ENCODE measurements at places on chromosomes 4 and X. TPM values are rescaled to one million over a fixed set of nuclear protein-coding genes. Genes with fewer than 3 reads are reported as not detected.

DNA sequence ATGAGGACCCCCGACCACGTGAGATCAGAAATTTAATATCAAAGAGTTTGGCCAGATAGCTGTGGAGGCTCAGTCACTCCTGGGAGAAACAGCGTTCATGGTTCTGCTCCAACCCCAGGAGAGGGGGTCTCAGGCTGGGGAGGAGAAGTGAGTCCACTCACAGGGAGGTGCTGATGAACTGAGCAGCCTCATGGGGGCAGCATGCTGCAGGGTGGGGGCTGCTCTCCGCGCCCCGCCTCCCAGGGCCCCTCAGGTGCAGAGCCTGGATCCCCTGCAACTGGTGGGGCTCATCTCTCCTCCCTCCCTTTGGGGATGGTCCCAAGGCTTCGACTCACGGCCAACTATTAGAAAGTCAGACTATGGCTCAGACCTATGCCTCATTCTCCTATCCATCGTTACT is 26.6 kb upstream of the C4orf50 start:
- DNase-seq: no peak

GRCh38 chr4:149702414-149703293 is 113.0 kb downstream of the IQCM start:
- DNase-seq: no peak

PTTG2 gene
- total RNA-seq: not detected

- no peak for DNase-seq
Observed at GRCh38 chr4:114698231-114698630, 99.6 kb downstream of the UGT8 start.

- no peak for DNase-seq
Observed at GRCh38 chr4:89308161-89308500, 531 bp upstream of the GPRIN3 start.

DNA sequence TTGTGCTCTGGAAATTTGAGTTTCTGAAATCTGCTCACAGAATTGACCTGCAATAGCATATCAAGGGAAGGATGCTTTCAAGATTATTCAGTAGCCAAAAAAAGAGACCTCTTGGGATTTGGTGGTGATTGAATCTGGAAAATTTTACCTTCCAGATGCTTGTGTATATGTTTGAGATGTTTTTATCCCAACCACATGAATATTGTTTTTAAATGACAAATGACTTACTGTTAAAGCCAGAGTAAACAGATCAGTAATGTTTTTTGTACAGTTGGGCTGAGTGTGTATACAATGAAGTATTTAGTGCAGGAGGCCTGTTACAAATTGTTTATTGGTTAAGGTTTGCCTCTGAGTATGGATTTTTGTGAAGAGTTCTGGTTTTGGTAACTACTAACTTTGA is 126.5 kb downstream of the CBR4 start:
- DNase-seq: no peak

METTL14 gene
- total RNA-seq: 36.9 TPM

GRCh38 chr4:183407635-183408464 is 36.6 kb upstream of the CDKN2AIP start:
- no peak for DNase-seq

GRCh38 chr4:1516261-1516660 is 110.0 kb upstream of the NKX1-1 start:
- no peak for DNase-seq

DNA sequence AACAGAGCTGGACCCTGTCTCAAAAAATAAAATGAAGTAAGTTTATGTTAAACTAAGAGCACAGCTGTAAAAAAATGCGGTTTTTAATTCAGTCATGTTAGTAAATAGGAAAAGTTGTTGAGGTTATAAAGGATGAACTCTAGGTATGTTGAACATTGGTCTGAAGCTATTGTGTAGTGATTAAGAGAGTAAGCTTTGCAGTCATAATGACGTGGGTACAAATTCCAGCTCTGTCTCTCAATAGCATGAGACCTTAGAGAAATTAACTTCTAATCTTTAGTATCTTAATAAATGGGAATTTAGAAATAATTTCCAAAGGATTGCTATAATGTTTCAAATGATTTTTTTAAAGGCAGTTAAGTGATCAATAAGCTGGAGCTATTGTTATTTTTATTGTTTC is 2.9 kb upstream of the YTHDC1 start:
- DNase-seq: no peak

DNA sequence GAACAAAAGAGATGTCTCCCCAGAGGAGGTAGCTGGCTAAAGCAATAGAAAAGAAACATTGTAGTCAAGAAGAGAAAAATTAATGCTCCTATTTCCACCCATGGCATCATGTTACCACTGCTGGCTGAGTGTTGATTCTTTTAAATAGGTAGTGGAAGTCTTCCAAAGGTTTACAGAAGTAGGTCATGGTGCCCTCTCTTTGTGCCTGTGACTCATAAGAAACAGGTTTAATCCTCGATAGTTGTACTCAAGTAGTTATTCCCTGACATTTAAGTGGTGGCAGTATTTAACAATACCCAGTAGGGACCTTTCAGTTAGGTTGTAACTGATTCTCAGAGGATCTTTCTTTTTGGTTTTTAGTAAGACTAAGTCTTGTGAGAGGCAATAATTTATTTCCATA is 247.8 kb downstream of the TEX13A start:
- DNase-seq: no peak

FRMD7 gene
- total RNA-seq: not detected

GRCh38 chr4:152510349-152511147 is 25.3 kb downstream of the FBXW7 start:
- DNase-seq: no peak

DNA sequence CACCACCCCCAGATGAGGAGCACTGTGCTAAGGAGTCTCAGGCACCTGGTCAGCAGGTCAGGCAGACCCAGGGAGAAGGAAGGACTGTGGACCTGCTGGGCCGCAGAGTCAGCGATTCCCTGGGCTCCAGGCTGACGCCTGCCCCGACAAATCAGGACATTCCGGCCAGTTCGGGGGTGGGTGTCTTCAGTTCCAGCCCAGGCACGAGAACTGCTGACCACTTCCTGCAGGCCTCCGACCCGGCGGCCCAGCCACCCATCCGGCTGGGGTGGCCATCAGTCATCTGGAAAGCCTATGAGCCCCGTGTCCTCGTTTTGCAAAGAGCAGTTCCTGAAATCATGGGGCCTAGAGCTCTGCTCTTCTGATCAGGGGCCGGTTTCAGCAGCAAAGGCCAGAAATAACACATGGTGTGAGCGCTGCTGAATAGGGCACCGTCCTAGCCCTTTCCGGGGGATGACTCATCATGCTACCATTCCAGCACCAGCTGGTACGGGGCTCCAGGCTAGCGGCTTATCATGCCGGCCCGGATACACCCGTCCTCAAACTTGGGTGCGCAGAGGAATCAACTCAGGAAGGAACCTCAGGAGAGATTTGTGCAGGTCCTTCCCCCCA is 7.8 kb upstream of the SH3TC1 start:
- DNase-seq: no peak

ARX gene
- not detected for total RNA-seq

- DNase-seq: peak; percentile 32
Observed at GRCh38 chr4:3384771-3385710, 56.7 kb upstream of the HGFAC start.

DNA sequence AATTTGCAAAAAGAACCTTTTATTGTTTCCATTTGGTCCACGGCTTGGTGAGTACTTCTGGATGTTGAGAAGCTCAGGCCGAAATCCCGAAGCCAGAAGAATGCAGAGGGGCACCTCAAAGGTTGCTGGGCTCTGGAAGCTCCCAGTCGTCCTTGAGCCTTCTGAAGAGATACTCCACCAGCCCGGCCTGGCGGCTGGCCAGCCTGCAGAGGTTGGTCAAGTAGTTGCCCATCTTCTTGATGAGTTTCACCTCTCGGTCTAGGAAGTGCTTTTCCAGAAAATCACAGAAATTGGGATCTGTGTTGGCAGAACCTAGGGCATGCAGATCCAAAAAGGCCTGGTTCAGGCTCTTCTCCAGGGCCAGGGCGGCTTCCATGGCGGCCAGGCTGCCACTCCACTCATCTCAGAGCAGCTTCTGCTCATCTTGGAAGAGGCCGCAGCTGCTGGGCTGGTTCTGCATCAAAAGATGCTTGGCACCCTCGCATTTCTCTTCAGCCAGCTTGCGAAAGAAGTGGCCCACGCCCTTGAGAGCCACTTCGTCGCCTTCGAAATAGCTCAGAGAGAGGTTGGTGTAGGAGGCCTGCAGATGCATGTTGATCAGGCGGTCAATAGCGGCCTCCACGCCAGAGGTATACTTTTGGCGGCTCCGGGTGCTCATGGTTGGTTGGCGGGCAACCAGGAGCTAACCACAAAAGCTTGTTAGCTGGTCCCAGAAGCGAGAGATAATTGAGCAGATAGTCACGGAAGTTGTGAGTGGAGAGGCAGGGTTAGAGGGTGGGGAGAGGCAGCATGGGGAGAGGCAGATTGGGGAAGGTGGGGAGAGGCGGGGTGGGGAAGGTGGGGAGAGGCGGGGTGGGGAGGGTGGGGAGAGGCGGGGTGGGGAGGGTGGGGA is 76.5 kb upstream of the TSPAN7 start:
- no peak for DNase-seq

DNA sequence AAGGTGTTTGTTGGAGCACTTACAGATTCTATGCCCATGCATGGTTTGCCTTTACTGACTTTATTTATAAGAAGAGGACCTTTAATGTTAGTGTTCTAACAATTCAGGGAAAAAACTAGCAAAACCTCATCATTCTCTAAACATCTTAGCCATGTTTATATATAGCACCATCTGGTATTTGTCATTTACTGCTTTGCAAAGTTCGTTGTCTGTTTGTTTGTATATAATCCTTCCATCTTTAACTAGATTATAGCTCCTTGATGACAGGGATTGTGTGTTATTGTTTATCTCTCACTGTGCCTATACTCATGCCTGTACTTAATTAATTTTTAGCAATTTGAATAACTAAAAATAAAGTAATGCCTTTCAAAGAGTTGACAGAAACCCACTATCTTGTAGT is 170.6 kb upstream of the PACRGL start:
- no peak for DNase-seq

DNA sequence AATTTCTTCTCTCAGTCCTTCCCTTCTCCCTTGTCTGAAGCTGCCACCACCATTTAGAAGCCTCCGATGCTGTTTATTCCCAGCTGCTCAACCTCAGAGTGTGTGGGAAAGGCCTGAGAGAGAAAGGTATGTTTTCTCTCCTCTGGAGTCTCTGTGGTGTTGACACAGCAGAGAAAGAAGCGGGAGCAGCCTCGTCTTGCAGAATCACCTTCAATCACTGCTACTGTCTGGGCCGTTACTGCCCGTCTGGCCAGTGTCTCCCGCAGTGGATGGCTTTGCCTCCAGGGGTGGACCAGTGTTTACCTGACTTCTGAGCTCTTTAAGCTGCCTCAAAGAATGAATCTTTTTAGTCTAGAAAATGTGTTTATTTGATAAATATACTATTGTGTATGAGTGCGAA is 148.9 kb upstream of the FAM47C start:
- DNase-seq: no peak

DNA sequence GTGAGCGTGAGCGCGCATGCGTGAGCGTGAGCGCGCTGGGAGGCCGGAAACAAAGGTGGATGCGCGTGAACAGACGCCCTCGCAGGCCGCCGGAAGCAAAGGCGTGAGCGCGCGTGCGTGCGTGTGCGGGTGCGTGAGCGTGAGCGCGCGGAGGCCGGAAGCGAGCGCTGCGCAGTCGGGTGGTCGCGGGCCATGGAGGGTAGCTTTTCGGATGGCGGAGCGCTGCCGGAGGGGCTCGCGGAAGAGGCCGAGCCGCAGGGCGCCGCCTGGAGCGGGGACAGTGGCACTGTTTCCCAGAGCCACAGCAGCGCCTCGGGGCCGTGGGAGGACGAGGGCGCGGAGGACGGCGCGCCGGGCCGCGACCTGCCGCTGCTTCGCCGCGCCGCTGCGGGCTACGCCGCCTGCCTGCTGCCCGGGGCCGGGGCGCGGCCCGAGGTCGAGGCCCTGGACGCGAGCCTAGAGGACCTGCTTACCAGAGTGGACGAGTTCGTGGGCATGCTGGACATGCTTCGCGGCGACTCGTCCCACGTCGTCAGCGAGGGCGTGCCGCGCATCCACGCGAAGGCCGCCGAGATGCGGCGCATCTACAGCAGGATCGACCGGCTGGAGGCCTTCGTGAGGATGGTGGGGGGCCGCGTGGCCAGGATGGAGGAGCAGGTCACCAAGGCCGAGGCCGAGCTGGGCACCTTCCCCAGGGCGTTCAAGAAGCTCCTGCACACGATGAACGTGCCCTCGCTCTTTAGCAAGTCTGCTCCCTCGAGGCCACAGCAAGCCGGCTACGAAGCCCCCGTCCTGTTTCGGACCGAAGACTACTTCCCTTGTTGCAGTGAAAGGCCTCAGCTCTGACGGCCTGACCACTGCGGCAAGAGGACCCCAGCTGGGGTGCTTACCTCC is at the start of gene BLOC1S4:
TSS of gene BLOC1S4 (plus strand) at position 157 of the 894 bp plus-strand sequence. CDS start at position 193, 36 bp downstream.
- DNase-seq: peak; percentile 88

GRCh38 chr4:6892190-6892908 is 17.3 kb upstream of the TBC1D14 start:
- peak; percentile 55 for DNase-seq

- DNase-seq: no peak
Observed at GRCh38 chr4:19772581-19772980, 479.1 kb upstream of the SLIT2 start.

NIPAL1 gene
- total RNA-seq: 2.0 TPM

DNA sequence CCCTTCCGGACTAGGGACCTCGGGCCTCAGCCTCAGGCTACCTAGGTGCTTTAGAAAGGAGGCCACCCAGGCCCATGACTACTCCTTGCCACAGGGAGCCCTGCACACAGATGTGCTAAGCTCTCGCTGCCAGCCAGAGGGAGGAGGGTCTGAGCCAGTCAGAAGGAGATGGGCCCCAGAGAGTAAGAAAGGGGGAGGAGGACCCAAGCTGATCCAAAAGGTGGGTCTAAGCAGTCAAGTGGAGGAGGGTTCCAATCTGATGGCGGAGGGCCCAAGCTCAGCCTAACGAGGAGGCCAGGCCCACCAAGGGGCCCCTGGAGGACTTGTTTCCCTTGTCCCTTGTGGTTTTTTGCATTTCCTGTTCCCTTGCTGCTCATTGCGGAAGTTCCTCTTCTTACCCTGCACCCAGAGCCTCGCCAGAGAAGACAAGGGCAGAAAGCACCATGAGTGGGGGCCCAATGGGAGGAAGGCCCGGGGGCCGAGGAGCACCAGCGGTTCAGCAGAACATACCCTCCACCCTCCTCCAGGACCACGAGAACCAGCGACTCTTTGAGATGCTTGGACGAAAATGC is at the start of gene WAS:
TSS of gene WAS (plus strand) at position 389 of the 572 bp plus-strand sequence. CDS start at position 444, 55 bp downstream.
- peak; percentile 65 for DNase-seq

- DNase-seq: no peak
Observed at GRCh38 chr4:35548921-35549320, 695.4 kb downstream of the ARAP2 start.

C4orf50 gene
- not detected for total RNA-seq

ZAR1 gene
- total RNA-seq: not detected

STS gene
- total RNA-seq: 0.32 TPM

NSD2 gene
- 250 TPM for total RNA-seq

CASP3 gene
- total RNA-seq: 27.5 TPM

All from activated naive CD4-positive, alpha-beta T cell treated with anti-CD3 and anti-CD28 coated beads for 36 hours (primary cell).